CD4-positive, alpha-beta T cell (primary cell): ENCODE measurements at places on chromosomes 3 and 15.

DNA sequence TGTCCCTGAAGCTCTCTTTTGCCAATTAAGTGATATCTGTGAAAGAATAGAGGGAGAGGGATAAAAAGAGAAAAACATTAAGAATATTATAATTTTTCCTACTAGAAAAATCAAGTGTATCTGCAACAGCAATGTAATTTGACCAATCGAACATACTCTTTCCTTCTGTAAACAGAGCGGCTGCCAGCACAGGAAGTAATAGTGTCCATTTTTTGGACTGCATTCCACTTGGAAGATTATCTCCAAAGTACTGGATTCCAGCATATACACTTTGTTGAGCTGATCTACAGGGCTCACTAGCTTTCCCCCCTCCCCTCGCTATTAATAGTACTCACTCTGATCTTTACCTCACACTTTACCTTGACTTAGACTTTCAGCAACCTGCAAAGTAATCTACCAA is 90.4 kb downstream of the SUCLG2 start:
- no peak for DNase-seq

DNA sequence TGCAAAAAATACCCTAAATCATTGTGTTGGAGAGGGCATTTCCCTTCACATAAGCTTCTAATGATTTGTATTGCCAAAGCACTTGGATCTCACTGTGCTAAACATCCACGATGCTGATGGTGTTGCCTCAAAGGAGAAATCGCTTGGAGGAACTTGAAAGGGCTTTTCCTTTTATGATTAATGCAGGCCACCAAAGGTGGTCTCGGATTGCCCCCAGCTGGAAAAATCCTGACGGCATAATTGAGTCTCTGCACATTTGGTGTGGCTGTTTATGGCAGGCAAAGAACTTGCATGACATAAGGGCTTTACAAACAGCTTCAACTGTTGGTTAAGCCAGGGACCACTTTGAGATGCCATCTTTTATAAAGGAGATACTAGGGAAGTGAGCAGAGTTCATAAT is 664.0 kb upstream of the ADAMTS9 start:
- DNase-seq = no peak

GRCh38 chr15:51770902-51771301 is 19.5 kb downstream of the TMOD2 start:
- no peak for DNase-seq

GRCh38 chr3:181561139-181562031 is 150.3 kb upstream of the SOX2 start:
- no peak for DNase-seq

GRCh38 chr3:48397767-48398681 is 26.0 kb downstream of the FBXW12 start:
- DNase-seq = no peak

DNA sequence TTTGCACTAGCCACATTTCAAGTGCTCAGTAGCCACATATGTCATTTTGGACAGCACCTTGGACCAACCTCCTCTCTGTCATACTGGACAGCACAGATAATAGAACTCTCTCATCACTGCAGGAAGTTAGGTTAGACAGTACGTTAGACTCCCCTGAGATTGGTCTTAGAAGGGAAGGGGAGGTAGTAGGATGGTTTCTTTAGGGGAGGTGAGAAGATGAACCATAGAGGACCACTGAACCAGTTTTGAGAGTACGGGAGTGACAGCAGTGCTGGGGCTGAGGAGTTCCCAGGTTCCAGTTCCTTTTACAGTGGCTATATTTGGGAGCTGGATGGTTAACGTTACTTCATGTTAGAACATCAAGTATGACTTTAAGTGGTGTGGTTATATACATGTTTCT is 7.8 kb downstream of the LRCH3 start:
- DNase-seq = no peak

GRCh38 chr3:186520957-186521842 is 23.0 kb downstream of the CRYGS start:
- DNase-seq = no peak

DNA sequence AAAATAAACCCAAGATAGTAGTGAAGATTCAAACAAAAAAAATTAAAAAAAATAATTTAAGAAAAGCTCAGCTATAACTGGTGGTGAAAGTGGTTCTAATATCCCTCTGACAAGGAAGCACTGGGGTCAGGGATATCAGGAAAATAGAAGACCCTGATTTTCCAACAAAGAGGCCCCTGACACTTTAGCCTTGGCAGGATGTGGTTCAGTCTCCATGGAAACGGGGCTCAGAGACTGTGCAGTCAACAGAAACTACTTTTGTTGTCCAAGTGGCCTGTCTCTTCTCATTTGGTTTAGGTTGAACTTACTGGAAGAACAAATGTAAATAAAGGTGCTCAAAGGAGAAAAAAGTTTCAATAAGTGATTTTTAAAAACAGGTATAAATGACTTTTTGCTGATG is 27.2 kb downstream of the INTS14 start:
- DNase-seq = peak; percentile 45

DNA sequence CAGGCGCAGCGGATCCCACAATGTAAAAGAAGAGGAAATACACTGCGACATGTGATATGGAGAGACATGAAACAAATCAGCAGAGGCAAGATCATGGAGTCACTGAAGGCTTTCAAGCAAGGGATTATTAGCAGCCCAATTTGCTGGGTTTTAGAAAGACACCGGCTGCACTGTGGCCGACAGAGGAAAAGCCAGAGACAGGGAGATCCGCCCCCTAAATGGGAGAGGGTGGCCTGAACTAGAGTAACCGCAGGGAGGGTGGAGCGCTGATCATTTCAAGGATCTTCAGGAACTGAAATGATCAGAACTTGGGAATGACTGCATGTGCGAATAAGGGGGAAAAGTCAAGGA is 612 bp upstream of the C15orf40 start:
- no peak for DNase-seq

DNA sequence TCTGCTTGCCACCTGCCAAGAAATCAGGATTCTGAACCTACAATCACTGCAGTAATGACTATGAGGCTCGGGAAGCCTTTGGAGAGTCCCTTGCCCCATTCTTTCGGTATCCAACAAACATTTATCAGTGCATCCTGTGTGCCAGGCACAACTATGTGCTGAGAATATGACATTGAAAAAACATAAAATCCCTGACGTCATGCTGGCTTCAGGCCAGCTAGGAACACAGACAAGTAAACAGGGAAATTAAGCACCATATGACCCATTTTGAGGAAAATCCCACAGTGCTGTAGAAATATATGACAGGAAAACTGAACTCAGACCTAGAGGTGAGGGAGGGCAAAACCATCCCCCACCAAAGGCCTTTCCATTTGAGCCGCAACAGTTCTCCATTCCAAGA is 34.1 kb upstream of the DET1 start:
- no peak for DNase-seq

GRCh38 chr3:168802766-168803165 is 707.0 kb upstream of the GOLIM4 start:
- no peak for DNase-seq

GRCh38 chr3:180516368-180516767 is 85.6 kb upstream of the TTC14 start:
- DNase-seq = no peak

GRCh38 chr15:96184297-96184696 is 146.2 kb upstream of the NR2F2 start:
- no peak for DNase-seq

DNA sequence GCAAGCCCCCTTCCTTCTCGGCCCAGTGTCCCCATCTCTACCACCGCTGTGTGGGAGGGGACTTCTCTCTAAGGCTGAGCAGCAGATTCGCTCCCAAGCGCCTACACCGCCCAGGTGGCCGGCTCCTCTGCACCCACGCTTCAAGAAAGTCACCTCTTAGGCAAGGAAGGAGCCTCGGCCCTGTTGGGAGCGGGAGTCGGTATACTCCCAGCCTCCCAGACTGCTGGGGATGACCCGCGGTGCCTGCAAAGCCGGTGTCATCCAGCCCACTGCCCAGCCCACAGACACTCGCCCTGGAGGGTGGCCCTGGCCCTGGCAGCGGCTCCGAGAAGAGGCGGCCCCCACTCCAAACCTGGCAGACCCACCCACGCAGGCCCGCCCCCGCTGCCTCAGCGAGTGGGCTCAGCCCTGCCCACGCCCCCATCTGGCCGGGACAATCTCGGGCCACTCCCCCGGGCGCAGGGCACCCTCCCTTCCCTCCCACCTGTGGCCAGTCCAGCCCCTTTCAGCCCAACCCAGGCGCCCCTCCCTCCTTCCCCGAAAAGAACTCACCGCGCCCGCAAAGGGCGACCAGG is 396 bp downstream of the CHRNB4 start:
- no peak for DNase-seq

- peak; percentile 42 for DNase-seq
These were observed 16.7 kb upstream of the WNT7A start for GRCh38 chr3:13896473-13897154.

- DNase-seq = no peak
These were observed 9.6 kb downstream of the LINGO1 start for GRCh38 chr15:77622934-77623754.
